ENCODE measurements at places on chromosomes 4 and X.

- no peak for DNase-seq
These were observed 35.7 kb upstream of the ANK2 start for GRCh38 chr4:113013751-113014150.

DNA sequence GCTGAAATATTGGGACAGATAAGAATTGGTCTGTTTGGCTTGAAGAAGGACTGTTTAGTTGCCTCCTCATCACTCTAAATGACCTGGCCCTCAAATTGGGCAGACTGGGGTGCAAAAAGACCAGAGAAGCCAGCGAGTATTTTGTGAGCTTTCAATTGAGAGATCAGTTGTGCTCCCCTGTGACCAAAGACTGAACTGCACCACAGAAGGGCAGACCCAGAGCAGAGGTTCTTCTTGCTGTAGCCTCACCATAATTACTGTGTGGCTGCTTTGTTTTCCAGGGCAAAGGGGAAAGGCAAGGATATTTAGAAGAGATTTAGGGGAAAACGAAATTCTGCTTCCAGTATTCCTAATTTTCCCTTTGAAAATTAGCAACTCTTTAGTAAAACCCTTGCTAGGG lies 104.0 kb upstream of the MBNL3 start:
- DNase-seq = no peak

DNA sequence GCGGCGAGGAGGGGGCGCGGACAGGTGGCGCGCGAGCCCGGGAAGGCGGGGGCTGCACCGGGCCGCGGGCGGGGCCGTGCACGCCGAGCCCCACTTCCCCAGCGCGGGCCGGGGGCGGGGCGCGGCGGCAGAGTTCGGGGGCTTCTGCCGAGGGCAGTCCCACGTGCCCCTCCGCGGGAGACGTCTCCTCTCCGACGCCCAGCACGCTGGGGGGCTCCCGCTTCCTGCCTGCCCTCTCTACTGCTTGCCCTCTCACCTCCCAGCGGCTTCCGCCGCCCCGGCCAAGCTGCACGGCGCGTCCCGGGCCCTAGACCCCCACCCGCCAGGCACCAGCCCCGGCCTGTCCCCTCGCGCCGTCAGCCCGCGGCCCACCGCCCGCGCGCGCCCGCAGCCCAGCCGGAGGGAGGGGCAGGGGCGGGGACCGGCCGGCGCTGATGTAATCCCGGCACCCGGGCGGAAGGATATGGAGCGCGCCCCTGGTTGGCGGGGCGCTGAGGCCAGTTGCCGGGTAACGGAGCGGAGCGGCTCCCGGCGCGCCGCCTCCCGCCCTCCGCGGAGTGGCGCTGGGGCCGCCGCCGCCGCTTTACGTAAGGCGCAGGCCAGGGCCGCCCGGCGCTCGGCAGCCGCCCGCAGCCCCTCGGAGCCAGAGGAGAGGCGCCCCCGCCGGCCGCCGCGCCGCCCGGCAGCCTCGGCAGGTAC lies at the start of gene KIAA0232:
Gene KIAA0232, plus strand, starts transcription at position 581 of the 699 bp plus-strand sequence. CDS start 41,727 bp downstream, outside the sequence.
- DNase-seq = peak; percentile 94

DNA sequence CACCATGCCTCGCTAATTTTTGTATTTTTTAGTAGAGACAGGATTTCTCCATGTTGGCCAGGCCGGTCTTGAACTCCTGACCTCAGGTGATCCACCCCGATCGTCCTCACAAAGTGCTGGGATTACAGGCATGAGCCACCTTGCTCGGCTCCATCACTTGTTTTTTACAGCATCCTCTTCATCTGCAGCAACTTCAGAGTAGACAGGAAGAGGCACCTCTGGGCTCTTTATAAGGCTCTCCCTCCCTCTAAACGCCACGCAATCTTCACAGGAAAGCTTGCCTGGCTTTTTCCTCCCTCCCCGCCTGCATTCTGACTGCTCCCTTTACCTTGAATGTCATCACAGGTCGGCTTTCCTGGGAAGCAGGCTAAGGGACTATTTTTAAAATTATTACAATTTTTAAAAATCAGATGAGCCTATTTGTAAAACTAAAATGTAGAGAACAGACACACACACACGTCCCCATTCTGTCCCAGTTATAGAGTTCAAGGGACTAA lies 111.5 kb upstream of the LDB2 start:
- DNase-seq = no peak

- no peak for DNase-seq
These were observed 117.4 kb downstream of the MID1 start for GRCh38 chrX:10502961-10503360.

DNA sequence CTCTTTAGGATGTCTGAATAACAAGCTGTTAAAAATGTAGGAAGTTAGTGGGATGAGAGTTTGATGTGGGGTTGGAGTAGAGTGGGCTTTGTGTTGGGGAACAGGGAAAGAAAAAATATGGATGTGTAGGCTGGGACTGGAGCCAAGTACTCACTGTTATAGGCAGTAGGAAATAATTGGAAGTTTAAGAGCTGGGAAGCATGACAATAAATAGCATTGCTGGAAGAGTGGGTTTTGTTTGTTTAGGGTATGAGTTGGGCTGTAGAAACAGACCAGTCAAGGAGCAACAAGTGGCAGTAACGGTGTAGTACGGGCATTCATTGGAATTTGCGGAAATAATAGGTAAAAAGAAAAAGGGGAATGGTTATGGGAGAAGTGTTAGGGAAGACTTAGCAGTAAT lies 81.6 kb downstream of the KDM6A start:
- no peak for DNase-seq

DNA sequence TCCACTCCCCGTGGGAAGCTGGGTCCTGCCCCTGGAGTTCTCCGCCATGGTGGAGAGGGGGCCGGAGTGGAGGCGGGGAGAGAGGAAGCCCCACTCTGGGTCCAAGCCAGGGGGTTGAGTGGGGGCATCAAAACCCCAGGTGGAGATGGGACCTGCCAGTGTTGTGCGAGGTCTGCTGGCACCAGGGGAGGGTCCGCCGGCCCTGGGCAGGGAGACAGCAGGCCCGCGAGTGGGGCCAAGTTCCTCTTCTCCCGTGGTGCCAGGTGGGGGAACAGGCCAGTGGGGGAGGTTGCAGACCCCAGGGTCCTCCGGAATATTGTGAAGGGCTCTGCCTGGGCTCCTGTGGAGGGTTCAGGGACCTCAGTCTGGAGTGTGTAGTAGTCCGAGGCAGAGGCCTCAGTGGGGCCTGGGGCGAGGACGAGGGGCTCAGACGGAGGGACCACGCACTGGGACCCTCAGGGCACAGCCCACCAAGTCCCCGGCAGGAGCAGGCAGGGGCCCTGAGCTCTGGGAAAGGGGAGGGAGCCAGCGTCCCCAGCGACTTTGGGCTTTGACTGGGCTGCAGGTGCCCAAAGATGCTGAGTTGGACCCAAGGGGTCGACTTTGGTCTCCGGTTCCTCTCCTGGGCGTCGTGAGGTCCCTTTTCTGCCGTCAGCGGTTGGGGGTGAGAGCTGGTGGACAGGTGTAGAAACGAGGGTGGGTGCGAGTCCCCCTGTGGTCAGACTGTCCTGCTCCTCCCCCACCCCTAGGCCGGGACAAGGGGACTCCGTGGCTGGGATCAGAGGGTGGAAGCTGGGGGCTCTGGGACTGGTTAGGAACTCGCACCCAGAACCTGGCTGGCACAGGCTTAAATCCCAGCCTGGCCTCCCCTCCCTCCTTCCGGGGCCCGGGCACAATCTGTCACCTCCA lies 43.8 kb upstream of the NKX1-1 start:
- no peak for DNase-seq

DNA sequence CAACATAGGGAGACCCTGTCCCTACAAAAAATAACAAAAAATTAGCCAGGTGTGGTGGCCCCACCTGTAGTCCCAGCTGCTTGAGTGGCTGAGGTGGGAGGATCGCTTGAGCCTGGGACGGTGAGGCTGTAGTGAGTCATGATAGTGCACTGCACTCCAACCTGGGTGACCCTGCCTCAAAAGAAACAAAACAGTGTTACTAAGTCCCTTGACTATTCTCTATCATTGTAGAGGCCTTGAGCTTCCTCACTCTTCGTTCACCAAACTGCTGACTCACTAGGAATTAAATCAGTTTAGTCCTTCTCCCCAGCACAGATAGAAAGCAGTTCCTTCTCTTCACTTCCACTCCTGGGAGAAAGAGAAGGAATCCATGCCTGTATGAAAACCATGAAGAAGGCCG lies 14.5 kb downstream of the CDS1 start:
- DNase-seq = no peak

- no peak for DNase-seq
These were observed 54.0 kb downstream of the TBC1D9 start for GRCh38 chr4:140702096-140702757.

DNA sequence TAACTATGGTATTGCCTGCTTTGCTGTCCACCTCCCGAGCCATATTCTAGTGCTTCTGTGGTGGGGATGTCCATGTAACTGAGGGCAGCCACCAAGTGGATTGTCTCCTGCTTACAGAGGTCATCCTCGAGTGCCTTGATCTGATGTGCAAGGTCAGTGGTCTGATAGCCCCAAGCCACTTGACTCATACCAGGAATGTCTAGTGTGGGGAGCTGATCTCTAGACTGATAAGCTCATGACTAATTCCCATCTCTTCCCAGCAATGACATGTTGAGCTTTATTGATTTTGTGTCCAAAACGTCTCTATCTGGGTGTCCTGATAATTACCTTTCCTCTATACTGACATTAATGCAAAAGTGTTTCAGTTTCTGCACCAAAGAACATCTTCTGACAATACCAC lies 168.4 kb upstream of the WDR1 start:
- DNase-seq = no peak

- no peak for DNase-seq
These were observed 177.8 kb downstream of the BANK1 start for GRCh38 chr4:101968364-101968763.

GRCh38 chr4:184817494-184818215 lies 8.1 kb downstream of the ACSL1 start:
- no peak for DNase-seq

DNA sequence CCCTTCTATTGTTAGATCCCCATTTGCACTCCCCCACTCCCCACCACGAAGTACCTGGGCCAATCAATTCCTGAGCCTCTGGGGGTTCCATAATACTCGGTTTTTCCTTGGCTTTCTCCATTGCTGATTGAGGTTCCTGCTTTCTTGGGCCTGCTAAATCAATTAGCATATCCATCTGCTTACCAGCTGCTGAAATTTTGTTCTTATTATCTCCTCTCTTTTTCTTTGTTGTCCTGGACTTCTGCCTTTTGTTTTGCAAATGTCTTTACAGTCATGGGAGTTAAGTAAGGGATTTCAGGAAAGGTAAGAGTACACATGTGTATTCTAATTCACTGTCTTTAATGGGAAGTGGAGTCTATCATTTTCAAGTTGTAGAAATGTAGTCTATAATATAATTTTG lies 222.2 kb downstream of the MID1 start:
- no peak for DNase-seq

- DNase-seq = no peak
These were observed 161.6 kb upstream of the FAT1 start for GRCh38 chr4:186885289-186885688.

DNA sequence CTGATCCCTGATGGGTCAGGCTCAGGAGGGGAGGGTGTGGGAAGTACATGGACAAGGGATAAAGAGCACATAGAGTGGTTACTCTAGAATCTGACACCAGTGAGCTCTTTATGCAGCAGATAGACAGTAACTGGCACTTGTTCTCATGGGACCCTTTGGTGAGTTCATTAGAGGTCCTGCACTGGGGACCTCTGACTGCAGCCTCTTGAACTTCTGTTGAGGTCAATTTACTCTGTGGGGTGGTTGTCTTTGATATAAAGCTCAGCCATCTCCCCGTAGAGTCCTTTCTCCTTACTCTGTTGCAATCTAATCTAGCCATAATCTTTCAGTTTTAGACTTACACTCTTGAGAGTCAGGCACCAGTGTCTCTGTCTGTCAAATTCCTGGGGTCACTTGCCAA lies 222.4 kb downstream of the GPAT3 start:
- DNase-seq = no peak

DNA sequence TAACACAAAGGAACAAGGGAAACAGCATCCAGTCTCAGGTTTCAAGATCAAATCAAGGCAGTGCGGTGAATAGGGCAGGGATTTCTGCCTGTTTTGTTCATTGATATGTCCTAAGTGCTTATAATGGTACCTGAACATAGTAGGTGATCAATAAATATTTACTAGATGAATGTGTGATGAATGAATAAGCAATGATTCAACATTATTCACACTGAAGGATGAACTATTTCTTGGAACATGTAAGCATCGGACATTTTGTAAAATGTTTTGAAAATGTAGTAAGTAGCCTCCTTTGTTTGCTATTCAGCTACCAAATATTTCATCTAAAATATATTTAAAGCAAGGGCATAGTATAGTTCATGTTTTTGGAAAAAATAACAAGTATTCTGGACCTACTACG lies 67.8 kb downstream of the USP38 start:
- no peak for DNase-seq

DNA sequence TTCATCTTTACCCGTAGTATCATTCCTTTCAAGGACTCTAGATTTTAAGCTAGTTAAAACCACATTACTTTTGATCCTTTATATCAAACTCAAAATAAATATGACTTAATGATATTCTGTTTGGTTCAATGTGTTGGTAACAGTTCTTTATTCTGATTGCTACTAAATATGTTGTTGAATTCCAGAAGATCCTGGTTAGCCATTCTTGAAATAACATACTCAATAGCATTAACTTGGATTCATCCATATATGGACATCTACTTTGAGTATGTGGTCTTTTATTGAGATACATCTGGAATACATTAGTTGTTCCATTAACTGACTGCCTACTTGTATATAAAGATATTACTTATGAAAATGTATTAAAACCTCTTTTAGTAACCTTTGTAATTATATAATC lies 27.5 kb upstream of the PCDH18 start:
- no peak for DNase-seq

GRCh38 chr4:89212666-89213381 lies 94.8 kb downstream of the GPRIN3 start:
- no peak for DNase-seq

DNA sequence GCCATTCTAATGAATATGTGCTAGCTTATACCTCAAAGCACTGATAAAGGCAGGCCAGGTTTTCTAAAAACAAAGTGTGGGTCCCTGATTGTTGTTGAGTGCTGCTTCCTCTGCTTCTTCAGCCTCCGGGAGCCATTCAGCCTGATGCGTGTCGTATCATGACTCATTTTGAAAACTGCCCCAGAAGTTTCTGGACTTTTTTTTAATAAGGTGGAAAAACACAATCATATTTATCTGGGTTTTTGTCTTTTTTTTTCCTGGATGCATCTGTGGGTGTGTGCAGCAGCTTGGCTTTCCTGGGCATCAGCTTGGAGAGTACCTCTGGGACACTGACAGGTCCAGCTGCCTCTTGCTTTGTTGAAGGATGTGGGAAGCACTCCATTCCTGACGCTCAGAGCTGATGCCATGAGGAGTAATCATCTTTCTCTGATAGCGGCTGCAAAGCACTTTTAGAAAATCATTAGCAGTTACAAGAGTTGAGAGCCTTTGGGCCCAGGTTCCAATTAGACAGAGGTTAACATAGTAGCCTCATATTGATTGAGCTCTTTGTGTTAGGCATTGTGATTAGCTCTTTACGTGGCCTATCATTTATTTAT lies 66.9 kb downstream of the PARM1 start:
- DNase-seq = no peak

- no peak for DNase-seq
These were observed 457.1 kb downstream of the SPRY1 start for GRCh38 chr4:123853651-123854050.

DNA sequence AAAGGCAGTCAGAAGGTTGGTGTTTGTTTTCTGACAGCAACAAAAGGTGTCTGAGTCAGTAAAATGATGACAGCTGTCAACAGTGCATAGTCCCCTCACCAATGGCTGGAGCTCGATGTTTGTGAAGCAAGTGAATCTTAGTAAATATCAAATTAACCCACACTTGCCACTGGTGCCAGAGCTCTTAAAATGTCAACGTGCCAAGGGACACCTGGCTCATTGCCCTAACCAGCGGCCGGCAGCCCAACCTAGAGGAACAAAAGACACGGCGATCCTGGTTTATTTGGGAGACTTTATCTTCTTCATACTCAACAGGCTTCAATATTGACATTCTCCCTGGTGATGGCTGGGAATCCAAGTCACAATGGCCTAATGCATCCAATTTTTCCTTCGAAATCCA lies 143.4 kb downstream of the CPEB2 start:
- no peak for DNase-seq

All from activated naive CD8-positive, alpha-beta T cell treated with anti-CD3 and anti-CD28 coated beads for 36 hours (primary cell).